Amygdala (tissue), 56 donors: ENCODE measurements at places on chromosomes 4 and X.

- DNase-seq: no peak
Observed at GRCh38 chrX:44392767-44393166, 49.3 kb upstream of the EFHC2 start.

- DNase-seq: no peak
Observed at GRCh38 chrX:140034916-140035315, 69.6 kb upstream of the CXorf66 start.

- no peak for DNase-seq
Observed at GRCh38 chr4:15649914-15650545, 5.1 kb downstream of the FBXL5 start.

GRCh38 chr4:178745203-178745602 is 1303.0 kb upstream of the AGA start:
- no peak for DNase-seq

DNA sequence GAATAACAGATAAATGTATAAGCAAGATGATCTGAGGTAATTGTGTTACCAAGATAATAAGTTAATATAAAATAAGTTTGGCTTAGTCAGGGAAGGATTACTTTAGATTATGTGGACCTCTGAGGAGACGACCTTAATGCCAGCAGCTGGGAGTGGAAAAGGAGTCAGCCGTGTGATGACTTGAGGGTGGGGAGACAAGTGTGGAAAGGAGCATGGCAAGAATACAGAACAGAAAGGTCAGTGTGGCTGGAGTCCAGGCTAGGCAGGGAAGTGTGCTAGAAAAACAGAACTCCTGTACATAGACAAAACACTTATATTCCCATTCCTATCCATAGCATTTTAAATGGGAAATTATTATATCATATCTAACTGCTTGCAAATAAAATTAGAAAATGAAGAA is 138.8 kb downstream of the PDLIM5 start:
- no peak for DNase-seq

DNA sequence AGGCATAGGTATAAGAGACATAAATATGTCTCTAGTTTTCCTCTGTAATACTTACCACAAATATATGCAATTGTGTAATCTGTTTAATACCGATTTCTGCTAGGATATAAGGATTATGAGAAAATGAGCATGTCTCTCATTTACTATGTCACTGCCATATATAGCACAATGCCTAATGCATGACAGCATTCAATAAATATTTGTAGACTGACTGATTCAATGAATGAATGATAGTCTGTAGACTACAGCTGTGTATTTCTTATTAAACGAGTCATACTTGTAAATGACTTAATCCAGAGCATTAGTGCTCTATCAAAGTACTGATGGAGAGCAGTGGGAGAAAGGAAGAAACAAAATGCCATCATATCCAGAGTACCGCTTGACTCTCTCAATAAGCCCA is 175.6 kb downstream of the PPP3CA start:
- DNase-seq: no peak

- no peak for DNase-seq
Observed at GRCh38 chrX:84340968-84341367, 153.0 kb upstream of the RPS6KA6 start.

DNA sequence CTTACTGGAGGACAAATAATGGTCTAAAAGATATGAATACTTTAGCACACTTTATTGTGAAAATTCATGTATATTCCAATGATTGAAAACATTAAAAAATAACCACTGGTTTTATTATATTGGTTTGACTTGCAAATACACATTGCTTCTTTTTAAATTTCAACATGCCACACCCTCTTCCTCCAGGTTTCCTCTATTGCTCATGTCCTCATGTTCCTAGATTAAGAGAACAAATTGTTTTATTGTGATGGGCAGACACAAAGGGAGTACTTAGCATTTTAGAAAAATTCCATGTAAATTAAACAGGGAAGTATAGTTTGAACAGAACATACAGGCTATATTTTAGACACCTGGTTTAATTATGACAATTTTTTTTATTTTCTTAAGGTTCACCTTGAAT is 230.6 kb upstream of the GPRIN3 start:
- DNase-seq: no peak

DNA sequence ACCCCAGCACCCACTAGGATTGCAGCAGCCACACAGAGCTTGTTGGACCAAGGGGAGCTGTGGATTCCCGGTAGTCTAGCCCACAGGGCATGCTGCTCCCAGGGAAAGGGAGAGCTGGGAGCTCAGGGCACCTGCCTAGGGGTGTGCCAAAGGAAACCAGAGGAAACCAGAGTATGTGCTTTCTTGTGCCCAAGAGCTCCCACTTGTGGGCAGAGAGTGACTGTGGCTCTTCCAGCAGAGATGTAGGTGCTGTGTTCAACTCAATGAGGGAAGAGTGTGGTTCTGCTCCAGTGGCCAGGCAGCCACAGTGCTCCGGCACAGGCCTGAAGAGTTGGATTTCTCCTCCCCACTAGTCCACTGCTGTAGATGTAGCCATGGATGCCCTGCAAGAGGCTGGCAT is 1050.0 kb upstream of the INTU start:
- DNase-seq: no peak

DNA sequence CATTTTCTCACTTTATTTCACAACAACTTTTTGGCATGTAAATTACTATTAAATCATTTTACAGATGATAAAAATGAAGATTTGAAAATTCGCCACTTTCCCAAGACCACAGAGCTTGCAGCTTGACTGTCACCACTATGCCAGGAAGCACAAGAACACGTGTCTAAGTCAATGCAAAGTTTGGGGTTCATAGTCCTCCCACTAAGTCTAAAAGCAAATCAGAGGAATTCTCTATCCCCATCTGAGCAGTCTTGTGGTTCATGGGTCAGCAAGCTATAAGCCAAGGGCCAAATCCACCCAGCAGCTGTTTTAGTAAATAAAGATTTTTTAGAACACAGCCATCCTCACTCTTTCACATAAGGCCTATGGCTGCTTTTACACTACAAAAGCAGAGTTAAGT is 833.3 kb upstream of the INTU start:
- no peak for DNase-seq

- DNase-seq: no peak
Observed at GRCh38 chr4:145719752-145720624, 40.0 kb downstream of the C4orf51 start.

GRCh38 chr4:18803781-18804180 is 782.2 kb upstream of the LCORL start:
- DNase-seq: no peak

- DNase-seq: no peak
Observed at GRCh38 chr4:121819216-121819965, 4.3 kb downstream of the CCNA2 start.

DNA sequence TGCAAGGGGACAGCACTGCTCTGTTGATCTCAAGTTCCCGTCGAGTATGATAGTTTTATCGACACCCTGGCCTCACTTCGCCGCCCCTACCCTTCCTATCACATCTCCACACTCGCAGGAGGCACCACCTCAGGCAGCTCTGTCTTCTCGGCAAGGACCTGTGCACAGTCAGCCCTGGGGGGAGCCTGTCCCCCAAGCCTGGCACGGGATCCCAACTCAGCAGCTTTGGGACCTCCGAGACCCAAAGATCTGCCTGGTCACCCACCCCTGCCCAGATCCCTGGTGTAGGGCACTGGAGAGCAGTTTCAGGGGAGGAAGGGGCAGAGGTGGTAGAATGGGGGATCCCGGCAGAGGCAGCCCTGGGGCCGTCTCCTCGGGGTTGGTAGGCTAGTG is 18.0 kb upstream of the UBA1 start:
- DNase-seq: no peak

GRCh38 chr4:27779827-27780226 is 919.2 kb downstream of the STIM2 start:
- DNase-seq: no peak

GRCh38 chr4:125254106-125254505 is 60.6 kb upstream of the FAT4 start:
- no peak for DNase-seq

DNA sequence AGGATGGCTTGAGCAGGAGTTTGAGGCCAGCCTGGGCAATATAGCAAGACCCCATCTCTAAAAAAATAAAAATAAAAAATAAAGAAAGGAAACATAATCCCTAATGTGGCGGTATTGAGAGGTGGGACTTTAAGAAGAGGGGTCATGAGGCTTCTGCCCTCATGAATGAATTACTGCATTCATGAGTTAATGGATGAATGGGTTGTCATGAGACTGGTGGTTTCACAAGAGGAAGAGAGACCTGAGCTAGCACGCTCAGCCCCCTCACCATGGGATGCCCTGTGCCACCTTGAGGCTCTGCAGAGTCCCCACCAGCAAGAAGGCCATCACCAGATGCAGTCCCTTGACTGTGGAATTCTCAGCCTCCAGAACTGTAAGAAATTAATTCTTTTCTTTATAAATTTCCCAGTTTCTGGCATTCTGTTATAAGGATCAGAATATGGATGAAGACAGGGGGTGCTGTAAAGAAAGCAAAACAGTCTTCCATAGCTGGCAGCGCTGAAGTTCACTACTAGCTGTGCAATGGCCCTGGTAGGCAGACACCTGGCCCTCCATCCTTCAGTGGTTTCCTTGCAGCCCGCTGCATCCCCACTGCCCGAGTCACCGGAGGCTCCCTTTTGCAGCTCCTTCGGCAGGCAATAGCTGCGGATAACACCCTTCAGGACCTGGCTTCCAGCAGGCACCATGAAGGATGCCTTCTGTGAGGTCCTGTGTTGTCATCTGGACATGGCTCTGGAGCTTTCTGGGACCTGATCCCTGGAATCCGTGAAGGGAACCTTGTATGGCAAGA is 44.8 kb upstream of the NSG1 start:
- DNase-seq: no peak

- DNase-seq: no peak
Observed at GRCh38 chr4:168610911-168611530, 114.2 kb downstream of the PALLD start.

DNA sequence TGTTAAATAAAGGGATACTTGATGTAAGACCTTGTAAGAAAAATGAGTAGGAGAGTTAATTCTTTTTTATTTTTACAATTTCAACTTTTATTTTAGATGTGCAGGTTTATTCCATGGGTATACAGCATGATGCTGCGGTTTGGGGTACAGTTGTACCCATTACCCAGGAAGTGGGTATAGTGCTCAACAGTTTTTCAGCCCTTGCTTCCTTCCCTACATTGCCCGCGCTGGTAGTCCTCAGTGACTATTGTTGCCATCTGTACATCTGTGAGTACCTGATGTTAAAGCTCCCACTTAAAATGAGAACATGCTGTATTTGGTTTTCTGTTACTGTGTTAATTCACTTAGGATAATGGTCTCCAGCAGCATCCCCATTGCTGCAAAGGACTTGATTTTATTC is 9.7 kb downstream of the CLCN3 start:
- DNase-seq: no peak

DNA sequence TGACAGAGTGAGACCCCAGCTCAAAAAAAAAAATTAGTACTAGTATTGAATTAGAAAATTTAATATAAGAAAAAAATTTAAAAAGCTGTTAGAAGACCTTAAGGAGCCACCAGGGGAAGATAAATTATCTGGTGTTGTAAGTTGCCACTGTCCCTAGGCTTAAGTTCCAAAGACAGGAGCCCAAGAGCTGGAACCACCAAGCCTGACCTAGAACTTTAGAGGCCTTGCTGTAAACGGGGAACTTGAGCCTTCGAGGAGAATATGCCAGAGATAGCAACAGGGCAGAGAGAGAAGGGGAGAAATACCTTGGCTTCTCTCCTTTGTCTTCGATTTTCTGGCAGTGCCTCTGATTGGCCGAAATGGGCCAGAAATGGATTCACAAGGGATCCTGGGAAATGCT is 8.9 kb downstream of the USP53 start:
- DNase-seq: no peak

DNA sequence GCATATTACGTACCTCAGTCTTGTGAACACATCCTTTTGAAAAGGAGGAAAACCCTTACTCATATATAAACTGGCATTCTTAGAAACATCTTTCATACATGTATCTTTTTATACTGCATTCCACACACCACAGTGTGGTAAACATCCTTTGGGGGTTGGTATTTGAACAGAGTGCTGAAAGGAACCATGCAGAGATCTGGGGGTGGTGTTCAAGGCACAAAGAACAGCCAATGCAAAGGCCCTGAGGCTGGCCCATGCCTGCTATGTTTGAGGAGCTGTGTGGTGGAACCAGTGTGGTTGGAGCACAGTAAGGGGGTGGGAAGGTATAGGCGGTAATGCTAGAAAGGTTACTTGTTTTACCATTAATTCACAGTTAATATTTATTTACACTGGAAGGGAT is 2.0 kb downstream of the ELK1 start:
- no peak for DNase-seq

- no peak for DNase-seq
Observed at GRCh38 chr4:161540265-161540664, 623.5 kb downstream of the FSTL5 start.

- DNase-seq: no peak
Observed at GRCh38 chr4:144594471-144594986, 51.4 kb upstream of the HHIP start.

DNA sequence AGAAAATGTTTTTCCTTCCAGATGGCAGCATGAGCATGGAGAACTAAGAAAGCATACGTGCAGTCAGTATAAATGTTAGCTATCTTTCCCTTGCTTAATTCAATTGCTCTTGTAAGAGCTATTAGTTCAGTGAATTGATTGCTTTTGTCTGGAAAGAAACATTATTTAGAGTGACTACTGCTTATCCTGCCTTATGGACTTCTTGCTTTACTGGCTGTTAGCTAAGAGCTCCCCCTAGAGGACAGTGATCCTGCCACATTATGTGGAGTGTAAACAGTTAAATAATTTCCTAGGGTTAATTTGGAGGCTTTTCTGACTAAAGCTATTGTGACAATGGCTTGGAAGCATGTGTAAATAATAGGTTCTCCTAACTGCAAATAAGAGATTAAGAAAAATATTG is 1402.4 kb downstream of the FAM133A start:
- no peak for DNase-seq

GRCh38 chr4:105474099-105474518 is 247 bp upstream of the PPA2 start:
- DNase-seq: no peak

DNA sequence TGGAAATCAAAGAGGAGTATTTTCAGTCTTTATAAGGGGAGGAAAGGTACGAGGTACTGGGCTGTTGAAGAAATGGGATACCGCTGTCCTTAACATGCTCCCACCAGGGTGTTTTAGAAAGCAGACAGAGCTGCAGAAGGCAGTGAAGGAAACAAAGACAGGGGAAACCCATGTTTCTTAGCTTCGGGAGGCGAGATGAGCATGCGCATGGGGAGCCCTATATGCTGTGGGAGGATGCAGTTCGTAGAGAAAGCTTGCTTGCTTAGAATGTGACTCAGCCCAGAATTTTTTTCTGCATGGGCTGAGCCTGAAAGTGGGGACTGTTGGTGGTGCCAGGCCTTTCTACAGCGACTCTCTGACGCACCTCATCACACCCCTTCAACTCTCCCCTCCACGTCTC is 28.8 kb upstream of the SCOC start:
- DNase-seq: no peak
